Forelimb muscle (tissue), 1 donor: ENCODE measurements at places on chromosomes 1 and 21.

- no peak for DNase-seq
Measured at GRCh38 chr1:3282186-3282585, 172.3 kb upstream of the ARHGEF16 start.

GRCh38 chr1:205071028-205071409 is 13.2 kb downstream of the TMEM81 start:
- no peak for DNase-seq

GRCh38 chr1:3031401-3032221 is 10.3 kb downstream of the ACTRT2 start:
- DNase-seq = no peak

- DNase-seq = no peak
Measured at GRCh38 chr1:2070016-2070415, 19.8 kb downstream of the PRKCZ start.

- DNase-seq = no peak
Measured at GRCh38 chr1:202046748-202047708, 36.6 kb downstream of the ELF3 start.

GRCh38 chr21:37005548-37006485 is 685 bp upstream of the RIPPLY3 start:
- DNase-seq = no peak

DNA sequence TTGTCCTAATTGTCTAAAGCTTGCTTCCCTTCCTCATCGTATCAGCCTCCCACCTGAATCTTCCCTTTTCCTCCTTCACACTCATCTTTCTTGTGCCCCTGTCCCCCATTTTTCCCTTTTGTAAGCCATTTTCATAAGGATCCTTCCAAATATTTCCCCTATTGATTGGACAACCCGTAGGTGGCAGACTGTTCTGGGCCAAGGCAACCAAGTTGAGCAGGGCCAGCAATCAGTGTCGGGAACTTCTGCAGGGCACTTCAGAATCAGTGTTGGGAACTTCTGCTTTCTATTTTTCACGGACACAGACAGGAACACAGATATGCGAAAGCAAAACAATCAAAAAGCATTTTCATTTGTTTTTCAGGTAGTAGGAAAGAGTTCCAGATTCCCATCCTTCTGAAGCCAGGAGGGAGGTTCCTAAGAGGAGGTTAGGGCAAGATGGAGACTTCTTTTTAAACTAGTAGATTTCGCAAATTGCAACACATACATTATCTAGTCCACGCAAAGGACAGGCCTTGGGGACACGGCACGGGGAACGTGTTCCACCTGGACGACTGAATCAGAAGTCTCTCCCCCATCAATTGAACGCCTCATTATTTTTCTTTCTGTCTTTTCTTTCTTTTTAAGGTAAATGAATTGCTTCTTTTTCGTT is 691 bp upstream of the MPZL1 start:
- no peak for DNase-seq

- no peak for DNase-seq
Measured at GRCh38 chr1:238778113-238778512, 608.3 kb upstream of the CHRM3 start.
